Stimulated activated CD8-positive, alpha-beta memory T cell treated with anti-CD3 and anti-CD28 coated beads, Interleukin-15, amount 100 ng/mL, for 24 hours (primary cell): ENCODE measurements at places on chromosomes 1 and 21.

- DNase-seq, result no peak
Observed at GRCh38 chr1:179953974-179954492, 577 bp upstream of the CEP350 start.

- no peak for DNase-seq
Observed at GRCh38 chr1:52127181-52128180, 14.4 kb upstream of the ZFYVE9 start.

DNA sequence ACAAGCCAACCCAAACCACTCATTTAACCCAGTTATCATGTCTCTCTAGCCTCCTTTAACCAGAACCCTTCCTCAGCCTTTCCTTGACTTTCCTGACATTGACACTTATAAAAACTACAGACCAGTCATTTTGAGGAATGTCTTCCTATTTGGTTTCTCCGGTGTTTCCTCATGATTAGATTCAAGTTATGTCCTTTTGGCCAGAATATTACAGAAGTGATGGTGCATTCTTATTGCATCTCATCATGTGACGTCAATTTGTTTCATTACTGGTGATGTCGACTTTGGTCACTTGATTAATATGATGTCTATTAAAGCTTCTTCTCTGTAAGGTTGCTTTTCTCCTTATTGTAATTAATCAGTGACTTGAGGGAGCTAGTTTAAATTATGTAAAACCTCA is 6.1 kb upstream of the RCSD1 start:
- no peak for DNase-seq

DNA sequence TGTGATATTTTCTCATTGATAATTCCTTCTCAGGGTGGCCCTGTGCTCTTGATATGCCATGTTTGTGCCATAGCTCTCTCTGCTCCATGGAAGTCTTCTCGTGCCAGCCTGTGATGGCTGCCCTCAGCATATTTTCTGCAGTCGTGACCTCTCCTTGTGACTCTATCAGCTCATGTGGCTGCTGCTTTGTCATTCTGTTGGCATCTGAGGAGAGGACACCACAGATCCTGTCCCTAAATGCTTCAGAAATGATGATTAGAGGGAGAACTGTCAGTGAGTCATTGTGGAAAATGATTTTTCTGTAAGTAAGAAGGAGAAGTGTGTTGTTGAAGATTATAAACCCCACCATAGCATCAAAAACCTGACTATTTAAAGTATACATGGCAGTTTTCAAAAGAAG is 286.0 kb downstream of the ADGRL2 start:
- no peak for DNase-seq

GRCh38 chr1:173354937-173355280 is 122.2 kb upstream of the PRDX6 start:
- no peak for DNase-seq

DNA sequence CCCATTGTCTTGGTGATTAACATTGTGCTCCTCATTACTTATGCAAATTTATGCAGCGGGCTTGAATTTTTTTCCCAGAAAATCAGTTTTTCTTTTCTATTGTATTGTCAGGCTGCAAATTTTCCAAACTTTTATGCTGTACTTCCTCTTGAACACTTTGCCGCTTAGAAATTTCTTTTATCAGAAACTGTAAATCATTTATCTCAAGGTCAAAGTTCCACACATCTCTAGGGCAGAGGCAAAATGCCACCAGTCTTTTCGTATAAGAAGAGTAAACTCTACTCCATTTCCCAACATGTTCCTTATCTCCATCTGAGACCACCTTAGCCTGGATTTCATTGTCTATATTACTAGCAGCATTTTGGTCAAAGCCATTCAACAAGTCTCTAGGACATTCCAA is 113.9 kb upstream of the OLFM3 start:
- no peak for DNase-seq

DNA sequence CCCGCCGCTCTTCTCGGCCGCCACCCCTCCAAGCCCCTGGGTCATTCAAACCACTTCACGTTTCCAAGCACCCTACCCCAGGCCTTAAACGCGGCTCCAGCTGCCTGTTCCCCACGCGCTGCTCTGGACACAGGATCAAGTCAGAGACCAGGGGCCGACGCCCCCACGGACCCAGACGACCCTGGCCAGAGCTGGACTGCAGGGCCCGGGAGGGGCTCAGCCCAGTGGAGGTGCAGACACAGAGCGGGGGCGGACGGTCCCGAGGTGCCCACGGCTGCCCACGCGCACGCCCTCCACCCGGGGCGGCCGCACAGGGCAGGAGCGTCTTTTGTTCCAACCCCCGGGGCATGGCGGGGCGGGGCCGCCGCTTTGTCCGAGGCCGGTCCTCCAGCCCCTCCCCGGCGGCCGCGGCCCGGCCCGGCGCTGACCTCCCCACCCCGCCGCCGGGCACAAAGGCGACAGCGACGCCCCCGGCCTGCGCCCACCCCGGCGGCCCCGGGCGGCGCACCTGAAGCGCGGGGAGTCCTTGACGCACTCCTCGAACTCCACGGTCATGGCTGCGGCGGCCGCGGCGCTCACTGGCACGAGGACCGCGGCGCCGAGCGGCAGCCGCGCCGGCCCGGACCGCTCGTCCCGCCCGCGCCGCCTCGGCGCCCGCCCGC is 338 bp downstream of the ACAP3 start:
- DNase-seq, result no peak

DNA sequence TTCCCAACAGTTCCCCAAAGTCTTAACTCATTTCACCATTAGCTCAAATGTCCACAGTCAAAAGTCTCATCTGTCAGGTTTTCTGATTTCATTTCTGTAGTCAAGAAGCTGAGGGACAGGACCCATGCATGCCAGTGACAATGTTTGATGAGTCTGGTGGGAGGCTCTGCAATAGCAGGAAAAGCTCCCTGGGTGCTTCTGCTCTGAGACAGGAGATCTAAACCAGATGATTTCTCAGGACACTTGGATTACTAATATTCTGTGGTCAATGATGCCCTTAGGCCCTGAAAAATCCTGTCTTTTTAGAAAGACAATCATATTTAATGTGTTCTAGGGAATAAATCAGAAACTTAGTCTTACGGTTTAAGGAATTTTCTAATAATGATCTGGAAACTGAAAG is 56.4 kb downstream of the PCBP3 start:
- DNase-seq, result no peak

- no peak for DNase-seq
Observed at GRCh38 chr1:206608108-206608698, 4.1 kb downstream of the EIF2D start.

- DNase-seq, result no peak
Observed at GRCh38 chr1:205344066-205344928, 12.4 kb downstream of the KLHDC8A start.

DNA sequence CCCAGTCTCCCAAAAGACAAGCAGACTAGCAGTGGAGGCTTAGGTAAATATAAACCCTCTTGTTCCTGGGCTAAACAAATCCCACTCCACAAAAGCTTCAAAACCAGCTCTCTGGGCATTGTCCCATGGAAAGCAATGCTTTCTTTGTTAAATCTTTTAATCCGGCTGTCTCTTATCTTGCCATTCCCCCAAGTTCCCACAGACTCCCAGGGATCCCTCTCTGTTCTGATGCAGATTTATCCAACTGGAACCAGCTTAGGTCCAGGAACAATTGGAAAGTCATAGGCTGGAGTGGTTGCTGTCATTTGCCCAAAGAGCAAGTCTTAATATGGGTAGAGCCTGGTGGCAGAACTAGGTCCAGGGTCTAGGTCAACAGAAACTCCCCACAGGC is 110.1 kb upstream of the ATP1A1 start:
- no peak for DNase-seq

GRCh38 chr1:242185731-242186130 is 186.8 kb upstream of the MAP1LC3C start:
- DNase-seq, result no peak

GRCh38 chr1:58047265-58047858 is 499.2 kb downstream of the OMA1 start:
- no peak for DNase-seq

GRCh38 chr1:208240662-208241355 is 3.4 kb downstream of the PLXNA2 start:
- no peak for DNase-seq

DNA sequence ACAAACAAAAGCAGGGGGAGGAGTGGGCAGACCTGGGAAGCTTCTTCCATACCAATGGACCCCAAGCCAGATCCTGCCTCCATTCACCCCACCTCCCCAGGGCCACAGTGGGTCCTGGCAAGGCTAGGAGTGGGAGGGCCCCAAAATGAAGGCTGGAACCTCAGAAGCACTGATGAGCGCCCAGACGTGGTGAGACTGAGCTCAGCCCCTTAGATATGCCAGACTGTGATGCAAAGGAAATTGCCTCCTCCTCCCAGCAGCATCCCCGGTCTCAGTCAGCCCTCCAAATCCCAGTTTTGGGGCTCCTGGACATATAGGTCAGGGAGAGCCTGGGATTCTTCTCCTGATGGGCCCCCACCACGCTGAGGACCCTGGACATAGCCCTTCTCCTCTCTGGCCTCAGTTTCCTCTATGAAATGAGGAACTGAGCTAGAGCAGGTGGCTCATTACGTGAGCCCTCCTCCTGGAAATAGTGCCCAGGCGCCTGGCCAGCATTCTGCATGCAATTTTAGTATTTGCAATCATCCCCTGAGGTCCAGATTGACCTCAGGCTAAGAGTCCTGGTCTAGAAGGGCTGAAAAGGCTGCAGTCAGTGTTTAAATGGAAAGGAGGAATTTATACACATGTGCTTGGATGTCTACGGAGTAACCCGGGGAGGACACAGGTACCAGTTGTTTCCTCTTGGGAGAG is 33.5 kb downstream of the RHBG start:
- DNase-seq, result no peak

GRCh38 chr1:99820546-99820945 is 29.6 kb upstream of the AGL start:
- DNase-seq, result no peak

DNA sequence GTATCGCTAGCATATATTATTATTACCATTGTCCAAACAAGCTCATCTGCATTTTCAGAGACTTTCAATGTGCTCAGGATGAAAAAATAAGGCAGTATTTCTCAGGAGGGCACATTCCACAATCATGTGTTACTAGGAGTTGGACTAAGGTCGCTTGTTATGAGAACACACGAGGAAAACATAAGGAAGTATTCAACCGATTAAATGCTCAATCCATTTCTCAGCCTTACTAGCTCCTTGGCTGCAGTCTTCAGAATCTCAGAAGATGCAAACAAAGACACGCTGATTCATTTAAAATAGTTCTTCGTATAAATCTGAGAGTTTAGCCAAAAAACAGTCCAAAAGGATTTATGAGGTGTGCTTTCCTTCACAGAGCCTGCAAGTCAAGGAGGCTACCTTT is 82.0 kb upstream of the JAK1 start:
- no peak for DNase-seq

- DNase-seq, result no peak
Observed at GRCh38 chr1:230170153-230170547, 103.1 kb downstream of the GALNT2 start.

GRCh38 chr1:187018291-187018690 is 189.5 kb downstream of the PLA2G4A start:
- no peak for DNase-seq

DNA sequence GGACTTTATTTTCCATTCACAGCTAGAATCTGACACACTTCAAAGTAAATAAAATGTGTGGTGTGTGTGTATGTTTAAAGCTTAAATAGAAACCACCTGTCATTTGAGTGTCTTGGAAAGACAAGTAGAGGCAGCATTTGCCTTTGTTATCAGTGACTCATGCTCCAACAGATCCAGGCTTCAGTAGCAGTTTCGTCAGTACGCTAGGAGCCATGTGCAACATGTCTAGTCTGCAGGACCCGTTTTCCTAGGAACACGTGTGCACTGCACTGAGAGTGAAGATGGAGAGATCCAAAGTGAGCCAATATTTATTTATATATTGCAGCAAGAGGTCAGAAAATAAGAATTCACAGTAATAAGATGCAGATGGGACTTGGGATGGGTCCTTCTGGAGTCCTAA is 41.8 kb downstream of the SGIP1 start:
- no peak for DNase-seq

GRCh38 chr1:5836776-5837440 is 155.3 kb downstream of the NPHP4 start:
- no peak for DNase-seq

DNA sequence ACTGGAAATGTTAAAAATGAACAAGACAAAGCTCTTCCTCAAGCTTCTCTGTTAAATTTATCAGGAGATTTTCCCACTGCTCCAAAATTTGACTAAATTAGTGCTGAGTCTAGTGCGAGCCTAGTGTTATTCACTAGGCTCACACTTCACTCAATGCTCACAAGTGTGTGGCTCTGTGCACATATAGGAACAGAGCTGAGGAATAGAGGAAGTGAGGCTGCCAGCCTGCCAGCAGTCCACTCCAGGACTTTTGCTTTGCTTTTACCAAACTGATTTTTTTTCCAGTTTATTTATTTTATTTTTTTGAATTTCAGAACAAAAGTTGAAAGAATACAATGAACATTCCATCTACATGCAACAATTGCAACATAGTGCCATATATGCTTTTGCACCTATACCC is 87.2 kb downstream of the VAV3 start:
- DNase-seq, result no peak

GRCh38 chr1:98005326-98006010 is 84.6 kb upstream of the DPYD start:
- no peak for DNase-seq

DNA sequence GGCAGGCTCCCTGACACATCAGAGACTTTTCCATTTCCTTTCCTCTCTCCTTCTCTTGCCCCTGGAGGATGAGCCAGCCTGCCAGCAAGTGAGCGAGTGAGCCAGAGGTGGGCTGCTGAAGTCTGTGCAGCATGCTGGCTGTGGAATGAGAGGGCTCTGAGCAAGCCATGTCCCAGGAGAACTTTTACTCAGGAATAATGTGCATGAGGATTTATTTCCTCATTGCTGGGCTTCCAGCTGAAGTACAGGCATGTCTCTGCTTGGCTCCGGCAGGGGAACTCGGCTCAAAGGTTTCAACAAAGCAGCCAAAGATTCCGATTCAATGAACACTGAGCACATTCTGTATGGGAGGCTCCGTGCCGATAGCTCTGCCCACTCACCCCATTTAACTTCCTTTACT is 43.7 kb downstream of the UBIAD1 start:
- DNase-seq, result no peak

GRCh38 chr1:89904219-89904980 is 83.6 kb downstream of the LRRC8D start:
- DNase-seq, result no peak
